ENCODE measurements at places on chromosomes 12 and 14.

DNA sequence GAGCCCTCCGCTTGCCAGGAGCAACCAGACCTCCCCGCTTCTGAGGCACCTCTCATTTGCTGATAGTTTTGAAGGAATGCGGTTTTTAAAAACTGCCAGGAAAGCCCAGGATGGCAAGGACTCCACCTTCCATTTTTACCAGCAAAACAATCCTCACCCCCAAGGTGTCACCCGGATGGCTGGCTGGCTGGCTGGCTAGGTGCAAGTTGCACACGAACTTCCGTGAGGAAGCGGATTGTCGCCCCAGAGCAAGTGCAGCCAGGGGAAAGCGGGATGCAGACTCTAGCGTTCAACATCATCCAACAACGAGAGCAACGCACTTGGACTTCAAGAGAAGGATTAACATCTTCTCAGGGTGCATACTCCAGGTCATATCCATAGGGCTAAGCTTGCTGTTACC lies 125.4 kb downstream of the RIMBP2 start:
- DNase-seq: no peak

DNA sequence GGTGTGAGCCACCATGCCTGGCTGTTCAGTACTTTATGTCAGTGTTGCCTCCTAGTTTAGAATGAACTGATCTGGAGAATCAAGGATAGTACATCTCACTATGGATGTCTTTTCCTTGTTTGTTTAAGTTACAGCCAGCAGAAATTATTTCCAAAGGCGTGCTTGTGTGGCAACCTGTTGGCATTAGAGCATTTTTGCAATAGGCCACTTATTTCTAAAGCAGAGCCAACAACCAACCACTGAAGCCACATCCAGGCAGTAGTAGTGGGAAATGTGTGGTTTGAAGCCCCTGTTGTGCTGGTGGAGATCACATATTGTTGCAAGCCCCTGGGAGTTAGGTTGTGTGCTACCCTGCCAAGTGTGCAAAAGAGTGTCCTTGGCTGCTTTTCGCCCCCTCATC lies 3.7 kb downstream of the ANO6 start:
- DNase-seq: no peak

DNA sequence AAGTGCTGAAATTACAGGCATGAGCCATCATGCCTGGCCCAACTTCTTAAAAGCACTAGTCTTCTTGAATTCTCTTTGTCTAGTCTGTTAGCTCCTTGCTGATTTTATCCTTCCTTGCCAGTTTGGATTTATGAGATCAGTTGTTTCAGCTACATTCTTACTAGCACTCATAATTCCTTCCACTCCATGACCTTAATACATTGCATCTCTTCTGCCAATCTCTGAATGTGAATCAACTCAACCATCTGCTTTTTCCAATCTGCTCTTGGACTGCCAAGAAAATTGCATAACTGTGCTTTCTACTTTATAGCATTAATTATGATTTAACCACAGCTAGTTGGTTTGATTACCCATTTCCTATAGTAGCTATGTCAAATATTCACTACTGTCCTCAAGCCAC lies 14.9 kb upstream of the HEATR5A start:
- DNase-seq: no peak

DNA sequence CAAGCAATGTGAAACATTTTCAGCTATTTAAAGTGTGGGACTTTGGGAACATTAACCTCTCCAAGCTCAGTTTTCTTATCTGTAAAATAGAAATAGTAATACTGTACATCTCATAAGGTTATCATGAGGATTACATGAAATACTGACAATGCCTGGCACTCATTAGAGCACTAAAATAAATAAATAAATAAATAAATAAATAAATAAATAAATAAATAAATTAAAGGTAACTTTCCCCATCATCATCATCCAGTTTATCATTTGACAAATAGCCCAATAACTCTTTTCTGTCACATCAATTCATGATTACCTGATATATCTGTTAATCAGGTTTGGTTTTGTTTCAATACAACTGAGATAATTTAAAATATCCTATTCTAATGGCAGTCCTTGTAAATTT lies 48.5 kb downstream of the EFCAB11 start:
- DNase-seq: no peak

All from DMS53 (cell line).